ENCODE measurements at places on chromosomes 1 and 21. TPM values are rescaled to one million over a fixed set of nuclear protein-coding genes. Genes with fewer than 3 reads are reported as not detected.

DNA sequence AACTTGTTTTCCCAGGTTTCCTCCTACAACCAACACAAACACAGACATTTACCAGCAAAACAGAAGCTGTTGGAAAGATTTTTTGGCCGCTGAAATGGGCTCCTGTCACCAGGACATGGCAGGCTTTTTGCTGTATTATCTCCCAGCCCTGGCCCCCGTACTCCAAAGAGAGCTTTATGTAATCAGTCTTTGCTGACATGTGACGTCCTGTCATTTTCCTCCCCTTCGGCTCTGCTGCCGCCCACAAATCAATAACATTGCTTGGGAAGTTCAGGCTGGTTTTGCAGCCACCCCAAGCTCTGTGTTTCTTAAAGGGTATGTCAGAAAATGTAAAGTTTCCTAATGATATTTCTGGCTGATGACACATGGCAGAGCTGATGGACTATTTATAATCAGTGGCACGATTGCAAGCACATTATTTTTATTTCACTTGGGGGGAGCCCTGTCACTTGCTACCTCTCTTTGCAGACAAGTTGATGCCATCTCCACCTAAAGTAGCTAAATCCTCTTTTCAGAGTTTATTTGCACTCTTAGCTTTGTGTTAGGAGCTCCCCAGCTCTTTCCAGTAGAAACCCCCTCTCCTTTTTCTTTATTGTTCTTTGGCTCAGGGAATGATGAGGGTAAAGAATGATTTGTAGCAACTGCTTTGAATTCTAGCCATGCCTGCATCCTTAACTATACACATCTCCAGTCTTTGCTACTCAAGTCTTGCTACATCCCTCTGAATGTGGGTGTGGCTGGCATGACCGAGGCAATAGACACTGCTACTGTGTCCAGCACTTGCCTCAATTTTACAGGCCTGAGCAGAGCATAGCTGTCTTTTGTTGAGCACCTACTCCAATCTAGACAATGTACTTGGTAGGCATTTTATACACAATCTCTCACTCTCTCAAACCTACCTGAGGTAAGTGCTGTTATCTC lies 67.3 kb downstream of the ELAVL4 start:
- DNase-seq, result no peak

Gene AMY1A
- not detected for total RNA-seq

Gene NOTCH2NLA
- 32.4 TPM for total RNA-seq

Gene USH2A
- total RNA-seq, result 0.03 TPM

GRCh38 chr1:62280150-62280549 lies 39.1 kb downstream of the KANK4 start:
- no peak for DNase-seq
